SK-MEL-5 (cell line): ENCODE measurements at places on chromosomes 6 and 20. TPM values are rescaled to one million over a fixed set of nuclear protein-coding genes. Genes with fewer than 3 reads are reported as not detected.

LGSN gene
- 0.32 TPM in 1 of 2 replicates, not detected in the other for total RNA-seq

TRAPPC3L gene
- 0.21 TPM in 1 of 2 replicates, not detected in the other for total RNA-seq

NOX3 gene
- total RNA-seq, result not detected in 2 replicates

NKX2-2 gene
- total RNA-seq, result 0.13 TPM in 1 of 2 replicates, not detected in the other
